Activated naive CD4-positive, alpha-beta T cell (primary cell): ENCODE measurements at places on chromosomes 12 and 14.

DNA sequence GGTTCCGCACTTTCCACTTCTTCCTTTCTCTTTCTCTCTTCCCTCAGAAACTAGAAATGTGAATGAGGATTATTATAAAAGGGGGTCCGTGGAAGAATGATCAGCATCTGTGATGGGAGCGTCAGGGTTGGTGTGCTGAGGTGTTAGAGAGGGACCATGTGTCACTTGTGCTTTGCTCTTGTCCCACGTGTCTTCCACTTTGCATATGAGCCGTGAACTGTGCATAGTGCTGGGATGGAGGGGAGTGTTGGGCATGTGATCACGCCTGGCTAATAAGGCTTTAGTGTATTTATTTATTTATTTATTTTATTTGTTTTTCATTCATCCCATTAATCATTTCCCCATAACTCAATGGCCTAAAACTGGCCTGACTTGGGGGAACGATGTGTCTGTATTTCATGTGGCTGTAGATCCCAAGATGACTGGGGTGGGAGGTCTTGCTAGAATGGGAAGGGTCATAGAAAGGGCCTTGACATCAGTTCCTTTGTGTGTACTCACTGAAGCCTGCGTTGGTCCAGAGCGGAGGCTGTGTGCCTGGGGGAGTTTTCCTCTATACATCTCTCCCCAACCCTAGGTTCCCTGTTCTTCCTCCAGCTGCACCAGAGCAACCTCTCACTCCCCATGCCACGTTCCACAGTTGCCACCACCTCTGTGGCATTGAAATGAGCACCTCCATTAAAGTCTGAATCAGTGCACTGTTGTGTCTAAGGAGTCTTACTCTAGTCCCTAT lies 4.6 kb upstream of the ATN1 start:
- no peak for DNase-seq

DNA sequence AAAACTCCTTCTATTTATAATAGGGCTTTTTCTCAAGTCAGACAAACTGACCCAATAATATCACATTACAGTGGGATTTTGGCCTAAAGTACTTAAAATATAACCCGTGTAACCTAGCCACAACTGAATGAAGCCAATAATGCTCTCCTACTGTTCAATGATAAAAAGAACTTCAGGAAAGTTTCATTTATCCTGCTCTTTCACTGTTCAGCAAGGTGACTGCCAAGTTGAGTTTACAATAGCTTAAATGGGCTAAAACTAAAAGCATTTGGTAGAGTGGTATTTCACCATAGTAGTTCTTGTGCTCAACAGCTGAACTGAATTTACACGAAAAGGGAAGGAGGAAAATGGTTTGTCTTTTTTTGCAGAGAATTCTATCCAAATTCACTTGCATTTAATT lies 49.8 kb downstream of the CNTN1 start:
- DNase-seq: no peak

GRCh38 chr12:11838403-11838802 lies 188.9 kb downstream of the ETV6 start:
- DNase-seq: no peak

DNA sequence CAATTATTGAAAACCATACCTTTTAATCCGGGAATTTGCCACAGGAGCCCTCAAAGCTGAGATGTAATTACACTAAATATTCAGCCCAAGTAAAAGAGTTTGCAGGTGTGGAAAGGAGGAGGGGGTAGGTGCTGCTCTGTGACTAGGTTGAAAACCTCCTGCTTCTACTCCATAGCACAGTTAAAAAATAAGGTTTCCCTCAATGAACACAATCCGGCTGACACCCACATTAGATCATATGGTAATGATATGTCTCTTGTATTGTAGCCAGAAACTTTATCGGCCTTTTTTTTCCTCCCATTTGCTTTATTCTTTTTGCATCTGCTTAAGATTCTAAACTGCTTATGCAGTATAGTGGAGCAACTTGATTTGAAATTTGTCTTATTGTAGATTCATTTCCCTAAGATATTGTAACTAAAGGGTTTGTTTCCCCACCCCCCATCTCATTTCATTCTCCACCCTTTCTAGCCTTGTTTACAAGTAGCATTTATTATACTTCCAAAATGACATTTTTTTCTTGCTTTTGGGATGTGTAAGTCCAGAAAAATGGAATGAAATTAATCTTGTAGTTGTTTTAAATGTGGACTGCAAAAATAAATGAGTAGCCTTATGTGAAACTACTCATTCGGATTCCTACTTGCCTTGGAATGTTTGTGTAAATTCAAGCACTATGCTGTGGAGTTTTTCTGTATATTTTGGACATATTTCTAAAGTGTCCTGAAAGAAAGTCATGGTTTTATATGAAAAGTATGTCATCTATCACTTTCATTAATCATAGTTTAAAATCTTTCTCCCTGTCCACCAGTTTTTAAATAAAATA lies at the start of gene DCN:
DCN (minus strand) TSS at position 182 of the 820 bp plus-strand sequence. CDS start 4,265 bp downstream, outside the sequence.
- DNase-seq: no peak

DNA sequence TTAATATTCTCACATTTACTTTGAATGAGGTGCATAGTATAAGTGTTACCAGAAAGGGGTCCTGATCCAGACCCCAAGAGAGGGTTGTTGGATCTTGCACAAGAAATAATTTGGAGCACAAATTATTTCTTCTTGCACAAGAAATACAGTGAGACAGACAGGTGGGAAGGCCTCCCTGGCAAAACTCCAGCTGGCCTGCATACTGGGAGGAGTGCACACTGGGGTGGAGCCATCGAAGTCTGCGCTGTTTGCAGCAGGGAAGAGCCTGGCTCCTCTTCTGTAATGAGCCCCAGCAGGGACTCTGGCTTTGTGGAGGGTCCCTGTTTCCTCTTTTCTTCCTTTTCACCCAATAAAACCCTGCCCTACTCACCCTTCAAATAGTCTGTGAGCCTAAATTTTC lies 141.6 kb downstream of the GLT1D1 start:
- no peak for DNase-seq

DNA sequence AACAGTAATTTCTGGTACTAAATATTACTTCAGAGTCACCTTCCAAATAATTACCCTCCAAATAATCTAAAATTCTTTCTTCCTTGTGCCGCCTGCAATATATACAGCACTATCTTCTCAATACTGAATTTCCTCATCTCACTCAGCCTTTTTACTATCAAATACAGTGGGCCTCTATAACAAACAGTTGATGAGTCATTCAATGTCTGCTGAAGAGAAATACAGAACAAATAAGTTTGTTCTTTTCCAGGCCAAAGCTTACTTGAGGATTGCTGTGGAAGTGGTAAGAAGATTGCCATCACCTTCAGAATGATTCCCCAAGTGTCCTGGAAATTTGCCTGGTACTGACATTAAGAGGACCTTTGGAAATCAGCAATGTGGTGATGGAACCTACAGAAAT lies 218.2 kb upstream of the ARHGAP5 start:
- DNase-seq: no peak

GRCh38 chr14:99132821-99133635 lies 139.0 kb downstream of the BCL11B start:
- DNase-seq: no peak
